ENCODE measurements at places on chromosomes 11 and 22.

DNA sequence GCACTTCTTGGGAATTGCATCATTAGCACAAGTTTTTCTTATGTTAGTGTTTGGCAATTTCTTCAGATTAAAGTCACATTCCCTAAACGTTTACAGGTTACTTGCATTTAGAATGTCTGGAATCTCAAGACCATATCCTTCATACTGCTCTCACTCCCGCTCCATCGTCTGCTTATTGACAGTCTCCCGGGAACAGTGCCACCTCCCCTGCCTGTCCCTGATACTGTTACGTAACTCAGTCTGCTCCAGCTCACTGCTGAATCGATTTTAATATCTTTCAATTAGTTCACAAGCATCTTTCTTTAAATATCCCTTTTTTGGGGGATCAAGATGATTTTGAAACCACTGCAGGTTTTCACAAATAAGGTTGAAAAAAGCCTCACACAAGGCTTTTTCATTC lies 48.2 kb downstream of the GLYATL2 start:
- DNase-seq: no peak

DNA sequence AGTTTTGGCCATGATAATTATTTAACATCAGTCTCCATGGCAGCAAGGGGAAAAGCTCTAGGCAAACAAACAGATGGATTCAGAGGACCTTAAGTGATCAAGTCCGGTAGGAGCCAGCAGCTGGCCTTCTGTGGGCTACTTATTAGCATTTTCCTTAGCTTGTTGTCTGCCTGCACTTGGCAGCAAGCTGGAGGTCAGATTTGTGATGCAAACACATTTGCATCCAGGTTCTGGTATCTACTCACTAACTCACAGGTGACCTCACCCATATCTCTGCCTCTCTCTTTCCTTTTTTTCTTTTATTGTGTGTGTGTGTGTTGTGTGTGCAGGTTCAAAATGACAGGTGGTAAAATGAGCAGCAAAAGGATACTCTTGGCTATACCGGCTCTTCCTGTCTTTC lies 32.3 kb downstream of the ARHGAP42 start:
- DNase-seq: no peak

DNA sequence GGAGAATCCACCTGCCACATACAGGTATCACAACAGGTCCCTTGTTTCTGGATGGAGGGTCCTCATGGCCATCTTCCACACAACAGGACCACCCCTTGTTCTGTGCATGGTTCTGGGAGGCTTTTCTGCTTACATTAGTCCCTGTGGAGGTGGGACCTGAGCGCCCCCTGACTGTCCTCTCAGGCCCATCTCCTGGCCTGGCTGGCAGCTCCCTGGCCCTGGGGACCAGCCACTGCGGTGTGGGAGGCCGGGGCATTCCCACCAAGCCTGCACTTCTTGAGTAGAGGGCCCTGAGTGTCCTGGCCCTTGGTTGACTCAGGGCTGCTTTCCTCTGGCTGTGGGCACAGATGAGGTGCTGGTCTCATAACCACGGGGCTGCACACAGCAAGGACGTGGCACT lies 5.0 kb downstream of the COX8A start:
- no peak for DNase-seq

DNA sequence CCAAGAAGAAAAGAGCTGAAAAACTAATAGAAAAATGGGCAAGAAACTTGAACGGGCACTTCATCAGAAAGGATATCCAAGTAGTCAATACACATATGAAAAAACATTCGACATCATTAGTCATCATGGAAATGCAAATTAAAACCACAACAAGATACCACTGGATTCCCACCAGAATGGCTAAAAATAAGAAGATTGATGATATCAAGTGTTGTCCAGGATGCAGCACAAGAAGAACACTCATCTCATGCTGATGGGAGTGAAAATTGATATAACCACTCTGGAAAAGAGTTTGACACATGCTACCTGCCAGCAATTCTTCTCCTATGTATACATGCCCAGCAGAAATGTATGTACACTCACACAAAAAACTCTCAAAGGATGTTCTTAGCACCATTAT lies 26.9 kb upstream of the SCUBE2 start:
- DNase-seq: no peak

- DNase-seq: no peak
Measured at GRCh38 chr22:49800408-49801238, 27.1 kb downstream of the BRD1 start.

DNA sequence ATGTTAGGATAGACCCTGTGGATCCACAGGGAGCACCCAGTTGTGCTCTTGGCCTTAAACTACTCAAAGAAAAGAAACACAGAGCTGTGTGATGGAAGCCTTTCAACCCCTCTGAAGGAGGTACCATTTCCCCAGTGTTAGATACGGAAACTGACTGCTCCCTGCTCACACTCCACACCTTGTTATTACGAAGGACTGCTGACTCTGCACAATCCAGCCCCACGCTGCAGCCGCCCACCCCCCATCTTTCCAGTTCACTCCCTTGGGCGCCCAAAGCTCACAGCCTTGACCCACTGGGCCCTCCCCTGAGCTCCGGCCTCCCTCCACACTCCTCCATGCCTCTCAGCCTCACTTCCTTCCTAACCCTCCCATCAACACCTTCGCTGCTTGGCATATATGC lies 75.5 kb downstream of the EFCAB6 start:
- no peak for DNase-seq

DNA sequence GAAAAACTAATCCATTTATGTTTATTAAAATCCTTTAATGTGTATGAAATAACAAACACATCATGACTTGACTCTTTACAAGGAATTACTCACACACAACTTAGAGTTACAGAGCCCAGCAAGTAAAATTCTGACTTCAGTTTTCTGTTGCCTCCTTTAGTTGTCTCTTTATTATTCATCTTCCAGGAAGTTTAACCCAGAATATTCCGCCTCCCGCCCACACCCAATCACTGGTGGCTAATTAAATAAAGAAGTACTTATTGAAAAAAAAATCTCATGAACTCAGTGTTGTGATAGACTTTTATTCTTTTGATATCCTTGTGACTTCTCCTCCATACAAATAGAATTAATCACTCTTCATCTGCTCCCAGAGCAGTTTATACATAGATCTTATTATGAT lies 61.9 kb downstream of the MUC15 start:
- DNase-seq: no peak

DNA sequence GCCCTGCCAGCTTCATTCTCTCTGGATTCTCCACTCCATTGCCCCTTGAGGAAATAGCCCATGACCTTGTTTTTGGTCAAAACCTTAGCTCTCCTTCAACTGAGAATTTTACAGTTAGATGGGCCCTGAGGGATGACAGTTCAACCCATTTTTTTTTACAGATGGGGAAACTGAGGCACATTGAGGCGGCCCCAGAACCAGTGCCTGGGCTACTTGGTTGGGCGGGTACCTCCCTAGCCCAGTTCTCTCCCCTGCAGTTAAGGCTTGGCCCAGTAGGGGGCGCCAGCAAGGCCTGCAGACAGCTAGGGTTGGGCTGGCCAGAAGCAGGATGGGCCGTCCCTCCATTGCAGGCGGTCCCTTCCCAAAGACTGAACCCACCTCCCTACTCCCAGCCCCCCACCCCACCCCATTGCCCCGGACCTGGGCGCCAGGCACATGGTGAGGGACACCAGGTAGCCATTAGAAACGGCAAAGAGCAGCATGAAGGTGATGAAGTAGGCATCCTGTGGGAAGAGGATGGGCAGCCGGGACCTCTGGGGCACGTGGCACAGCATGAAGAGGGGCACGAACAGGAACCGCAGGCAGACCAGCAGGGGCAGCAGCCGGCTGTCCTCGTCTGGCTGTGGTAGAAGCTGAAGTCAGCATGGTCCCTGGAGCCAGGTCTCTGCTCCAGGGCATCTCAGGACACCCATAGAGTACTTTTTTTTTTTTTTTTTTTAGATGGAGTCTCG lies 7.6 kb downstream of the SLC29A2 start:
- peak; percentile 81 for DNase-seq

- no peak for DNase-seq
Measured at GRCh38 chr11:76237000-76237649, 30.8 kb upstream of the WNT11 start.

Measured in GM20000 (cell line).